Germinal center (tissue), 1 donor: ENCODE measurements at places on chromosomes 1 and 21.

DNA sequence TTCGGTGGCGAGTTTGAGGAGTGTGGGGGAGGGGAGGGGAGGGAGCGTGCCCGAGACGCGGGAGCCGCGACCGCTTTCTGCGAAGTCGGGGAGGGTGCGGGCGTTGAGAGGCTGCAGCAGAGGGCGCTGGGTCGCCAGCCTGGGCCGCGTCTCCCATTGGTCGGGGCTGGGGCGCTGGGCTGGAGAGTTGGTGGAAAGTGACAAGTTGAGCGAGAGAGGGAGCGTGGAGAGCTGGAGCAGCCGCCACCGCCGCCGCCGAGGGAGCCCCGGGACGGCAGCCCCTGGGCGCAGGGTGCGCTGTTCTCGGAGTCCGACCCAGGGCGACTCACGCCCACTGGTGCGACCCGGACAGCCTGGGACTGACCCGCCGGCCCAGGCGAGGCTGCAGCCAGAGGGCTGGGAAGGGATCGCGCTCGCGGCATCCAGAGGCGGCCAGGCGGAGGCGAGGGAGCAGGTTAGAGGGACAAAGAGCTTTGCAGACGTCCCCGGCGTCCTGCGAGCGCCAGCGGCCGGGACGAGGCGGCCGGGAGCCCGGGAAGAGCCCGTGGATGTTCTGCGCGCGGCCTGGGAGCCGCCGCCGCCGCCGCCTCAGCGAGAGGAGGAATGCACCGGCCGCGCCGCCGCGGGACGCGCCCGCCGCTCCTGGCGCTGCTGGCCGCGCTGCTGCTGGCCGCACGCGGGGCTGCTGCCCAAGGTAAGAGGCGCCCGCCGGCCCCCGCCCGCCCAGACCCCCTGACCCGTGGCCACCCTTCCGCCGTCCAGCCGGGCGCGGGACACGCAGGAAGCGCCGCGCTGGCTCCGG lies at the start of gene ROR1:
TSS of gene ROR1 (plus strand) at position 203 of the 802 bp plus-strand sequence.
- peak; percentile 64 for DNase-seq

GRCh38 chr1:39980555-39981313 lies 25.8 kb downstream of the MFSD2A start:
- no peak for DNase-seq

- DNase-seq: no peak
Measured at GRCh38 chr1:177249231-177249630, 78.5 kb downstream of the BRINP2 start.

GRCh38 chr21:34825948-34826548 lies 157.3 kb downstream of the CLIC6 start:
- no peak for DNase-seq

GRCh38 chr1:17113963-17114362 lies 5.3 kb downstream of the PADI2 start:
- DNase-seq: no peak

GRCh38 chr1:225611537-225612223 lies 41.2 kb downstream of the ENAH start:
- no peak for DNase-seq

DNA sequence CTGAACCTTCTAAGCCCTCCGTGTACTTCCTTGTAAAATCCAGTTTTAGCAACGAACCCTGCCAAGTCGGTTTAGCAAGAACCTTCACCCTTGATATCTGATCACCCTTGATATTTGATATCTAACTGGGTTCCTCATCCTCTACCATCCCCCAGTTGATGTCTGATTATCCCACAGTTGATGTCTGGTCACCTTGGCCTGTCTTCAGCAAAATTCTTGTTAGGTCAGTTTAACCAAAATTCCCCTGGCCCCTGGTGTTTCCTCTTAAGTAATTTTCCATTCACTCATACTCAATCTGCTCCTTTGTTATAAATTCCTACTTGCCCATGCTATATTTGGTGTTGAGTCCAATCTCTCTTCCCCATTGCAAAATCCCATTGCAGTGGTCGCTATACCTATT lies 114.5 kb upstream of the ZNHIT6 start:
- DNase-seq: no peak

- DNase-seq: no peak
Measured at GRCh38 chr21:46150073-46150472, 5.3 kb downstream of the FTCD start.

DNA sequence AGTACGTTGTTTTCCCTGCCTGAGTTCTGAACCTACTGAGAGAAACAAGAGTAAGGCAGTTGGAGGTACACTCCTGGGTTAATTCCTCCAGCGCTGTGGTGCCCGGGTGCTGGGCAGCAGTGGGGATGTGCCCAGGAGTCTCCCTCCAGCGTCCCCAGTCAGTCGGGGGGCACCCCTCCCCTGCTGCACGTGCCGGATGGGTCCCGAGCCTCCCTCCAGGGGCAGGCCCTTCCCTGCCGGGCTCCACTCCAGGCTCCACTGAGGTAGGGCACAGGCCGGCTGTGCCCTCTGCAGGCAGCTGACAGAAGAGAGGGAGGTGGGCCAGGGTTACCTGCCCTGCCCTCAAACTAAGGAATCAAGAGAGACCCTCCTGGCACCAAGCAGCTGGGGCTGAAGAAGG lies 238.1 kb upstream of the VAMP3 start:
- DNase-seq: no peak

DNA sequence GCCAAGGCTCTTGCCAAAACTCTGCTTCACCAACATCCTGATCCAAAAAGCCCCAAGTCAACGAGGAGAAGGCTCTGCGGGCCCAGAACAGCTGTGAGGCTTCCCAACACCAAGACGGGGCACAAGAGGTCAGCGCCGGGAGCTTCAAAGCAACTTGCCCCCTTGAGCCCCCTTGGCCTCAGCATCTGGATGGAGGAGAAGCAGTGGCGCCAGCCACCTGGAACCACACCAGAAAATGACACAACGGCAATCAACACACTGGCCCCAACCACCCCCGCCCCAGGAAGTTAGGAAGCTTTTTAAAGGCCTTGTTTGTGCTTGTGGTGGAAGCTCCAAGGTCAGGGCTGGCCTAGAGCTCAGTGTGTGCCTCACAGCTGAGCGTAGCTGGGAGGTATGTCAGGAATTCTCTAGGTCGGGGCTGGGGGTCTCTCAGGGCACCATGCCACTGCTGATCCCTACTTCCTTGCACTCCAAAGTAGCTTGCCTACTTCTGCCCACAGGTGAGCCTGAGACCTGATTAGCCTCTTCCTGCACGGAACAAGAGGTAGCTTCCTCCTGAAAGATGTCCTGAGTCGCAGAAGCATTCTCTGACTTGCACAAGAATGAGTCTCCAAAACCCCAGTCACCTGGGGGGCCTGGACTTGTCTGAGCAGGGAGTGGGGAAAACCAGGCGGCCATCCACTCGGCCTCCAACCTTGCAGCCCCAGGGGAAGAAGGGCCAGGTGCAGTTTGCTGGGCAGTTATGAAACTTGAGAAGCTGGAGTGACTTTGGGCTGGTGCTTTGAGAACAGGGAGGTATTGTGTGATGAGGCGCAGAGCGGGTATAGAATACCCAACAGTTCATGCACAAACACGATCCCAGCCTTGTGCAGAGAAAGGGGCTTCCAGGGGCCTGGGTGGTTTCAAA lies 9.7 kb upstream of the SRP9 start:
- DNase-seq: no peak

- peak; percentile 43 for DNase-seq
Measured at GRCh38 chr1:155529929-155530328, 32.7 kb downstream of the ASH1L start.

DNA sequence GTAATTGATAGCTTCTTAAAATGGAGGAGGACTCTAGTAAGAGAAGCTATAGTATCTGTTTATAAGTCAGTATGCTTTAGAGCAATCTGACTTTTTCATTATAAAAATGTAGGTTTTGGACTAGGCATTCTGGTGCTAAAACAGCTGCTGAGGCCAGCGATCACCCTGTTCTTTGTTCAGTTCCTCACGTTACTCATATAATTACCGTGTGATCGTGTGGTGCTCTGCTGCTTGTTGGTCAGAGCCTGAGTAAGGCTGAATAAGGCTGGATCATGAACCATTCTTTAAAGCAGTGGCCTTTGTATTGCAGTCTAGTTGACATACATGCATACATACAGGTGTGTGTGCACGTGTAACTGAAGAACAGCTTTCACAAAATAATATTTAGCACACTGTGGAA lies 25.2 kb downstream of the CDC42 start:
- no peak for DNase-seq

DNA sequence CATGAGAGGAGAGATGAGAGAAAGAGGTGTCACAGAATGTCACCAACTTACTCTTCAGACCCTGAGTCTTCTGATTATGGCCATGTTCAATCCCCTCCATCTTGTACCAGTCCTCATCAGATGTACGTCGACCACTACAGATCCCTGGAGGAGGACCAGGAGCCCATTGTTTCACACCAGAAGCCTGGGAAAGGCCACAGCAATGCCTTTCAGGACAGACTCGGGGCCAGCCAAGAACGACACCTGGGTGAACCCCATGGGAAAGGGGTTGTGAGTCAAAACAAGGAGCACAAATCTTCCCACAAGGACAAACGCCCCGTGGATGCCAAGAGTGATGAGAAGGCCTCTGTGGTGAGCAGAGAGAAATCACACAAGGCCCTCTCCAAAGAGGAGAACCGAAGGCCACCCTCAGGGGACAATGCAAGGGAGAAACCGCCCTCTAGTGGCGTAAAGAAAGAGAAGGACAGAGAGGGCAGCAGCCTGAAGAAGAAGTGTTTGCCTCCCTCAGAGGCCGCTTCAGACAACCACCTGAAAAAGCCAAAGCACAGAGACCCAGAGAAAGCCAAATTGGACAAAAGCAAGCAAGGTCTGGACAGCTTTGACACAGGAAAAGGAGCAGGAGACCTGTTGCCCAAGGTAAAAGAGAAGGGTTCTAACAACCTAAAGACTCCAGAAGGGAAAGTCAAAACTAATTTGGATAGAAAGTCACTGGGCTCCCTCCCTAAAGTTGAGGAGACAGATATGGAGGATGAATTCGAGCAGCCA lies 8.0 kb downstream of the ELOA start:
- DNase-seq: peak; percentile 74

DNA sequence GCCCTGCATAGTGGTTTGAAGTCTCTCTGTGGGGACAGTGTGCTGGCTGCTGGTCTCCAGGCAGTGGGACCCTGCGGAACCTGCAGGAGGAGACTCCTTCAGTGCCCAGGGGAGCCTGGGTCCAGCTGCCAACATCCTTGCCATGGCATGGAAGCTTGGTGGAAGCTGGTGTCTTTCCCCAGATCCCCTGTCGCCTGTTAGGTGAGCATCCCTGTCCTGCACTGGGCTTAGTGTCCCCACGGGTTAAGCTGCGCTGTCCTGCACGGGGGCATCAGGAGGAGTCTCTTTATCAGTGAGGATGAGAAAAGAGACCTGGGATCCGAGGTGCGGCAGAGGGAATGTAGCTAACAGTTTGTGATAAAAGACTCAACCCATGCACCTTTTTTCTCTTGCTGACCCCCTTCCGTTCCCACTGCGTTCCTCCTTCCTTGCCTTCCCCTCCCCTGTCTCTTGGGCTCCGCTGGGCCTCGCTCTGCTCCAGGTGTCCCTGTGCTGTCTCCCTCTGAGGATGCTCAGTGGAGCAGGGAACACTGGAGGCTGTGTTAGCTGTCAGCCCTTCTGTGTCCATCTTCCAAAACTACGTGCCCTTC lies 59.3 kb downstream of the SLC37A1 start:
- no peak for DNase-seq

DNA sequence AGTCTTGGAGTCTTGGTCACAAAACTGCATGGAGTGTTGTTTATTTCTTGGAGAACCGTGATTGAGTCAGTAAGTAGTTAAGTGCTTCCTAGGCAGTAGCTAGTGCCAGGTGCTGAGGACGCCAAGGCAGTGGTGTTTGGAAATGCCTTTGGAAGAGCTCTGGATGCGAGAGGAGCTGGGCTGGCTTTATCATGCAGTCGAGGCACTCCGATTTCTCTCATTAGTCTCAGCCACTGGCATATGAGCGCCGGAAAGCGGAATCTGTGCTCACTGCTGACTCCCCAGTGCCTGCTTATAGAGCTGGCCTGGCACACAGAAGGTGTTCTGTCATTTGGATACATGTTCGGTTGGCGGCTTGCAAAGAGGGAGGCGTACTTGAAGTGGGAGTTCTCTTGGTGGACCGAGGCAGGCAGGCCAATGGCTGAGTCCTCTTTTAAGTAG lies 3.6 kb downstream of the TENT5C start:
- no peak for DNase-seq

GRCh38 chr1:203691447-203691846 lies 64.8 kb downstream of the ATP2B4 start:
- no peak for DNase-seq

DNA sequence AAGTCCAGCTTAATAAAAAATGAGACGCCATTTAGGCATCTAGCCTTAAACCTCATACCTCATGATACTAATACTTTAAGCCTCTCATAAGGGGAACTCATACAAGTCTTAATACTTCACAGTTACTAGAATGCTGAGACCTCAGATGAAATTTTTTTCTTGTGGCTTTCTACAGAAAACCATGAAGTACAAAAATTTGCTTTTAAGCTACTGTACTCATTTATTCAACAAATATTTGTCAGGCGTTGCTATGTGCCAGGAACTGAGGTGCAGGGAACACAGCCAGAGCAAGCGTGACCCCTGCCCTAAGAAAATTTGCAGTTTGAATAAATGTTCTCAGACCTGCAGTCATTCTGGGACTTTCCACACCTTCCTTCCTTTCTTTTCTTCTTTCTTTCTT lies 150.6 kb downstream of the MRPL39 start:
- DNase-seq: no peak

GRCh38 chr1:217018648-217019047 lies 295.4 kb upstream of the ESRRG start:
- DNase-seq: no peak

DNA sequence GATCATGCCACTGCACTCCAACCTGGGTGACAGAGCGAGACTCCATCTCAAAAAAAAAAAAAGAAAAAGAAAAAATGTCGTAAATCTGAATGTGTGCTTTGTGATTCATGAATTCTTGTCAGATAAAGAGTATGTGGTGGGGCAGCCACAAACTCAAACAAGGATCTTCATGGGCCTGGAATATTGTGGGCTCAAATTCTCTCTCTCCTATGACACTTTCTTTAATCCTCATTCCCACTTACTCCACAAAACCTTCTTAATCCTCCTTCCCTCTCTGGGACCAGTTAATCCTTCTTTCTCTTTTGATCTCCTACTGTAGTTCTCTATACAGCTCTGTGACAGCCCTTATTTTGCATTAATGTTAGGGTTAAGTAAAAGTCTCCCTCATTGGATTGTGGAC lies 112.3 kb downstream of the AK5 start:
- no peak for DNase-seq

DNA sequence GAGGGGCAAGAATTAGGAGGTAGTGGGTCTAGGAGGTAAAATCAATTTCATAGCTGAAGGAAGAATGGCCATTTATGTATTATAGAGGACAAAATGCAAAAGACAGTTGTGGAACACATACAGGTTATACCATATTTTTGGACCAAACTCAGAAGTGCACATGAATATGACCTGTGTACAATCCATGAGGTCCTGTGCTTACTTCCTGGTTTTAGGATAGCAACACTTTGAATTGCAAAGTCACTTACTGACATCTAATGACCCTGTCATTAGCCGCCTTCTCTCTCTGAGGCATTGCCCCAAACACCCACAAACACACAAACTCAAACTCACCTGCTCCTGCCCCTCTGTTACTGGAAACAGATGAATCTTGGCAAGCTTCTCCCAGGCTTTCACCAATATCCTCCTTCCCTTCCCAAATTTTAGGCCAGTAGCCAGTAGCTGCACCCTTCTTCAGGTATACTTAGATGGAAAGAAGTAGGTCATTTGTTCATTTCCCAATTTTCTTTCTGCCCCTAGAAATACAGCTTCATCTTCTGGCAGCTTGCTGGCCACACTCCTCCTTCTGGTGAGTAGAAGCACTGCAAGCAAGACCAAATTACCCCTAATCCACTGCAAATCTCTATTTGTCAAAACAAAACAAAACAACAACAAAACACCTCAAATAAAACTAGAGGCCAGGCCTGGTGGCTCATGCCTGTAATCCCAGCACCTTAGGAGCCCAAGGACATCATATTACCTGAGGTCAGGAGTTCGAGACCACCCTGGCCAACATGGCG lies 13.7 kb upstream of the RPL5 start:
- DNase-seq: peak; percentile 52
